ENCODE measurements at places on chromosomes 13 and 19.
A peak's percentile ranks its signal among the peaks of the same experiment; 100 is the strongest.

- no peak for DNase-seq
These were observed 7.9 kb downstream of the IPO5 start for GRCh38 chr13:97961340-97961739.

DNA sequence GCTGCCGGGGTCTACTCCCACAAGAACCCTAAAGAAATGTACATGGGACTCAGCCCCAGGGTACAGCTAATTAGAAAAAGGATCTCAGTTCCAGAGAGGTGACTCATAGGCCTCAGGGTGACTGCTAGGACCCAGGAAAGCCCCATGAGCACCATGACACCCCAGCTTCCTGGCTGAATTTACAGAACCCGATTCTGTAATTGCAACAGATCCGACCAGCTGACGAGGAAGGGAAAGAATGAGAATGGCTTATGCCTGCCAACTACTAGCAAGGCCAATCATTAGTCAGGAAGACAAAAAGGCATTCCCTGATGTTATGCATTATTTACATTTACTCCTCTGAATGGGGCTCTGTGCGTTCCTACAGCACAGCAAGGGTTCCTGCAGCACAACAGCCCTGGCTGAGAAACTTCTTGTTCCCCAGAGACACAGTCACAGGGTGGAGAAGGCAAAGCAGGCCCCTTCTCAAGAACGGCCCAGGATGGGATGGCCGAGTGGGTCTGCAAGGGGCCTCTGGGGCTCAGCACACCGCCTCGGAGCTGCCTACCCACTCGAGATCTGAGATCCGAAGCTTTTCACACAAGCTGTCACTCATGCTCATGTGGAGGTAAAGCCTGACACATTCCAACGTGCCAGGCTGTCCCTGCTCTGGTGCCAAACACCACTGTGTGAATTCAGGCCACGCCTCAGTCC, 27.2 kb downstream of the PBX4 start:
- peak; percentile 52 for DNase-seq

GRCh38 chr19:41861846-41862245, 1.8 kb downstream of the RPS19 start:
- DNase-seq, result no peak

GRCh38 chr13:77725071-77725470, 27.6 kb downstream of the SLAIN1 start:
- DNase-seq, result no peak

GRCh38 chr13:102117175-102117831, 284.5 kb downstream of the FGF14 start:
- DNase-seq, result no peak

DNA sequence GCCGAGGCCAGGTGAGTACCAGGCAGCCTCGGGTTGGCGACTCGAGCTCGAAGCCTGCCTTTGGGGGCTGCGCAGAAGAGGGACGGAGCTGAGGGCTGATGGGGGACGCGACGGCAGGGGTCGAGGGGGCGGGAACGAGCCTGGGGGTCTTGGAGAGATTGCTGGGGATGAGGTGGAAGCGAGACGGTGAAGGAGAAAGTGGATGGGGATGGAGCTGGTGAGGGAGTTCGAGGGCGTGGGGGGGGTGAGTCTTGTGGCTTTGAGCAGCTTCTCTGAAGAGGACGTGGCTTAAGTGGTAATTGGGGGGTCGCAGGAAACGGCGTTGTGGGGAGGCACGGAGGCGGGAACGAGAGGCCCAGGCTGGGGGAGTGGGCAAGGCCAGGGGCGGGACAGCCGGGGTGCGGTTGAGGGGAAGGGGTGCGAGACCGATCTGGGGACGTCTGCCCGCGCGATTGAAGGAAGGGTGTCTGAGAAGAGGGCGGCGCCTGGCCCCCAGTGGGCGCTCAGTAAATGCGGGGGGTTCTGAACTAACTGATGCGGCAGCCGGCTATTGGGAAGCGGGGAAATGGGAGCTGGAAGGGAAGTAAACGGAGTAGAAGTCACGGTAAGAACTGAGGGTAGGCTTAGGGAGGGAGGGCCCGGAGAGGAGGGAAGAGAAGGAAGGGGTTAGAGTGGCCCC, 426 bp downstream of the MYO9B start:
- peak; percentile 27 for DNase-seq

DNA sequence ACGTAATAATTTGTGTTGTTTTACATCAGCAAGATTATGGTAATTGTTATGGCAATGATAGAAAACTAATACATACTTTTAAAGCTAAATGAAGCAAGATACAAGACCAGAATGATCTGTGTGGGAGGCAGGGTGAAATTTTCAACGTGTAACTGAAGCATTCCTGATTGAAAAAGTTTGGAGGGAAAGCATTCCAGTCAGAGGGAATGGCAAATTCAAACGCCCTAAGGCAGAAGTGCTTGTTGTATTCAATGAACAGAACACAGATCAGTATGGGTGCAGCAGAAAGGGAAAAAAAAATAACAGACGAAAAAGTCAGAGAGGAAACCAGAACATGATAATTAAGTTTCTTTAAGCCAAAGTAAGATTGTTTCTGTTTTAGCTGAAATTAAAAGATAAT, 928.5 kb upstream of the SLITRK1 start:
- DNase-seq, result no peak

- DNase-seq, result peak; percentile 74
These were observed 23.3 kb downstream of the NOTCH3 start for GRCh38 chr19:15177269-15178116.

DNA sequence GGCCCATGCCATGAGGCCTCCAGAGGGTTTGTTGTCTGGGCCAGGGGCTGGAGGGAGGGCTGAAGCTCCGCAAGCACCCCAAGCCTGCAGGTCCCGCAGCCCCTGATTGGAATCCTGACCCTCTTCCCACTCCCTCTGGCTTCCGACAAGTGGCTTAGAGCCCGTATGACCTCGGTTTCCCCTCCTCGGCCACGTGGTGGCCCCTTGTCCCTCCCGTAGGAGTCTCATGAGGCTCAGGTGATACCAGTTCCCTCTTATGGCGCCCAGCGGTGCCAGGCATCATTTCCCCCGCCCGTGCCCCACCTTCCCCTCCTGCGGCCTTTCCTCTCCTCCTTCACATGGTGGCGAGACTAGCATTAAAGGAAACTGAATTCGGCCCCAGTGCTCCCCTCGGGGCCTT, 6.1 kb downstream of the THOP1 start:
- DNase-seq, result no peak

- DNase-seq, result peak; percentile 35
These were observed 653 bp downstream of the TMTC4 start for GRCh38 chr13:100673713-100674571.

GRCh38 chr19:55632463-55632834, 8.1 kb upstream of the ZNF784 start:
- DNase-seq, result peak; percentile 76

GRCh38 chr13:50678464-50679162, 164.9 kb downstream of the DLEU7 start:
- no peak for DNase-seq
